ENCODE measurements at places on chromosomes 7 and 10.

GRCh38 chr10:112695539-112695938 is 248.5 kb downstream of the VTI1A start:
- DNase-seq: peak; percentile 62

- DNase-seq: peak; percentile 82
Observed at GRCh38 chr10:111207500-111207899, 130.7 kb downstream of the ADRA2A start.

- no peak for DNase-seq
Observed at GRCh38 chr7:35498416-35498815, 196.5 kb downstream of the HERPUD2 start.

GRCh38 chr10:89283936-89284475 is 17.8 kb upstream of the IFIT2 start:
- no peak for DNase-seq
